LHCN-M2 (cell line): ENCODE measurements at places on chromosomes 11 and 22.

- no peak for DNase-seq
These were observed 16.4 kb upstream of the SLC25A1 start for GRCh38 chr22:19194766-19195536.

DNA sequence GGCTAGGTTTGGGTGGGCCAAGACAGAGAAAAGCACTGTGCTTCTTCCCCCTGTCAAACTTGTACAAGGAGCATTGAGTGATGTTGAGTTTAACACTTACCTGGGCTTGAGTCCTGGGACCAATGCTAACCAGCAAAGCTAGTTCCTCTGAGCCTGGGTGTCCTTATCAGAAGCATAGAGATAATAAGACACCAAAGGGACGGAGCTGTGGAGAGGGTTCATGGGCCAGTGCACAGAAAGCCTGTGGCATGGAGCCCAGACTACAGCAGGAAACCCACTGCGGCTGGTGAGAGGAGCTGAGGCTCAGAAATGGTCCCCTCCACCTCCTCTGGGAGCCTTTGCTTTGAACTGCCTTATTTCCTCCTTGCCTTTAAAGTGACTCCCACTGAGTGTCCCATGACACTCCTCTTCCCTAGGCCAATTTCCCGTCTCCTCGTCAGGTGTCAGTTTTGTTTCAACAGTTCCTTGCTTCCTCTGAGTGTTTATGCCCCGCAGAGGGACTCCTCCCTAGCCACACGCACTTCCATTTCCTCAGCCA, 9.4 kb downstream of the SLCO2B1 start:
- DNase-seq: no peak

GRCh38 chr11:74457356-74457755, 10.0 kb downstream of the KCNE3 start:
- DNase-seq: no peak

DNA sequence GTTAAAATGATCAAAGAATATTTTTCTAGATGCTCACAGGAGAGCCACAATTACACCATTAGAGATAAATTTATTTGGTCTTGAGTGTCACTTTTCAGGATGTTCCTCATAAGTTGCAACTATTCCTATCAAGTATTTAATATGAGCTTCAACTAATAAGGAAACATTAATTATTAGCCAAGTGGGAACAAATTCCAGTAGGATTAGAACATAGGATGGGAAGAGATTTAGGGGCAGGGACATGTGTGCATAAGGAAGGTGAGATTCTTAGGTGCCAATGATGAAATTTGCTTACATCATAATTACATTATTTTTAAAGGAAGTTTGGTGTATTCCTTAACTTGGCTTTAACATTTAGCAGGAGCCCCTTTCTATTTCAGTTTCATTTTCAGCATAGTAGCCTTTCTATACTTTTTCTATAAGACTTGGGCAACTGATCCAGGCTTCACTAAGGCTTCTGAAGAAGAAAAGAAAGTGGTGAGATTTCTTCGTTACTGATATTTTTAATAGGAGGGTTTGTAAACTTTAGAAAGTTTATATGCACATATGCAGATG, 38.8 kb downstream of the CSRP3 start:
- DNase-seq: no peak

DNA sequence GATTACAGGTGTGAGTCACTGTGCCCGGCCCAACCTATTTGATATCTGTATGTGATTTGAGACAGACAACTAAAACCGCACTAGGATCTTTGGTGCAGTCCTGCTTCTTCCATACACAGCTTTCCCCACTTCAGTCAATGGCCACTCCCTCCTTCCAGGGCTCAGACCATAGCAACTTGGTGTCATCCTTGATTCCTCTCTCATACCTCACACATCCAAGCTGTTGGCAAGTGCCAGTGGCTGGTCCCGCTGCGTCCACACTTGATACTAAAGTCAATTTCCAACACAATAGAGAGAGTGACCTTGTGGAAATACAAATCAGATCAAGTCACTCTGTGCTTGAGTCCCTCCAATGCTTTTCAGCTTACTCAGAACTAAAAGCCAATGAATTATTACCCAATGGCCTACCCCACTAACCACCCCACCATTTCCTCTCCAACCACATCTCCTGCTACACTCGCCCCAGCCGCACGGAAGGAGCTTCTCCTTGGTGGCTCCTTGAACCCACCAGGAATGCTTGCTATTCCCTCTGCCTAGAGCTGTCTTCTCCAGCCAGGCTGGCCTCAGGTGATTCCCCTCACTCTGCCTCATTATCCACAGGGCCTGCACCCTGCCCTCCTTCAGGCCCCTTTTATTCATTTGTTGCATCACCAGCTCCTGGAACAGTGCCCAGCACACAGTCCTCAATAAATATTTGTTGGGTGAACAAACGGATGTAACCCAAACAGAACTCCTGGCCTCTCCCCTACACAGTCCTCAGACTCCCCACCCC, 12.9 kb downstream of the ABTB2 start:
- DNase-seq: no peak

DNA sequence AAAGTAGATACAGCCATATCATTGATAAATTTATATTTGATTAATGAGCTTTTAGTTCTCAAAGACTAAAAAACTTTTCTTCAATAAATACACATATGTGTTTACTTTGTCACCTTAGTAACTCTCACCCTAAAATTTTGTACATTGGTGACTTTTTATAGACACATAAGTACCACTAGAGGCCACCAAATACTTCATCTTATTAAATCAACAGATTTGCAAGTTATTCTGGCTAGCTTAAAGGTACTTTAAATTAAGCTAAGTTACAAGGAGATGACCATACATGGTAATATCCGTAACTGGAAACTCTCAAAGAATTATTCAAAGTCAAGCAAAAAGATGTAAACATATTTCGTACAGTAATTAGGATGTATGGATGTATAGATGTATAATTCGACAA, 112.2 kb downstream of the SBF2 start:
- peak; percentile 55 for DNase-seq

DNA sequence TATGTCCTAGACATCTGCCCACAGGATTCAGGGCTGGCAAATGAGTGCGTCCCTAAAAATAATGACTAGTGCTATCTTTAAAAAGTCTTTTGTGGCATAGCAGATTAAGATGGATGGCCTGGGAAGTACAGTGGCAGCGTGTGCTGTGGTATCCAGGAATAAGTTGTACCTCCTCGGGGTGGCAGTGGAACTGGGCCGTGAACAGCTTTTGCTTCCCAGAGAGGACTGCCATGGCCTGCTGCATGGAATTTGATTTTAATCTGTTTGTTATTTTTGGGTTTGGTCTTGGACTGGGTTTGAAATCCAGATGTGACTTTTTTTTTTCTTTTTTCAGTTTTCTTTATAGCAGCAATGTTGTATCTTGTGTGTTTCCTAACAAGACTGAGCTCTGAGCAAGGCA, 71.3 kb upstream of the PARVG start:
- no peak for DNase-seq

- DNase-seq: no peak
These were observed 256.4 kb upstream of the SESN3 start for GRCh38 chr11:95487391-95487790.

- DNase-seq: peak; percentile 97
These were observed 22.8 kb downstream of the ARRB1 start for GRCh38 chr11:75328426-75329277.

GRCh38 chr22:17903564-17904295, 120.6 kb downstream of the MICAL3 start:
- DNase-seq: peak; percentile 93

DNA sequence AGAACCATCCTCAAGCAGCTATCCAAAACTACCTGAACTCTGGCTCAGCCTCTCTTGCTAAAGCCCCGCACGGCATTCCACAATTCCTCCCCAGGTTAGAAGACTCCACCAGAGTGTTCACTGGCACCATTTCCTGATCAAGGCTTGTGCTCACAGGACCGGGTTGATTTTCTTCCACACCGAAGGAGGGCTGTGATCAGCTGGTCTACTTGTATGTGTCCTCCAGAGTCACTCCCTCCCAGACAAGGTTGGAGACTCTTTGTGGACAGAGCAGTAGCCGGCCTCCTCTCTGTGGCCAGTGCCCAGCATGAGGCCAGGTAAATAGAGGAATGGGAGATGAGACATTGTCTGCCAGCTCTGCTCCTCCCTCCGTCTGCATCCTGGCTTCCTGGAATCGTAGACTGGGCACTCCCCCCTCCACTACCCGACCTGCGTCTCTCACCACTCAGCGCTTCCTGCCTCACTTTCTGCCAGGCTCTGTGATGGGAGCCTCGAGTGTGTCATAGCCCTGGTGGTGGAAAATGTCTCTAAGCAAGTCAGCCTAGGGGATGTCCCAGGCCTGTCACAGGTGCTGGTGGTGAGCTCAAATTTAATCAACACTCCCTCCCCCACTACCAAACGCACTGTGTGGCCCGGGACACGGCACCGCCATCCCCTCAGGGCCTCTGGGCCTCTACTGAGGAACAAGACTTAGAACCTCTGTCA, 12.5 kb upstream of the TMPRSS6 start:
- DNase-seq: peak; percentile 8

DNA sequence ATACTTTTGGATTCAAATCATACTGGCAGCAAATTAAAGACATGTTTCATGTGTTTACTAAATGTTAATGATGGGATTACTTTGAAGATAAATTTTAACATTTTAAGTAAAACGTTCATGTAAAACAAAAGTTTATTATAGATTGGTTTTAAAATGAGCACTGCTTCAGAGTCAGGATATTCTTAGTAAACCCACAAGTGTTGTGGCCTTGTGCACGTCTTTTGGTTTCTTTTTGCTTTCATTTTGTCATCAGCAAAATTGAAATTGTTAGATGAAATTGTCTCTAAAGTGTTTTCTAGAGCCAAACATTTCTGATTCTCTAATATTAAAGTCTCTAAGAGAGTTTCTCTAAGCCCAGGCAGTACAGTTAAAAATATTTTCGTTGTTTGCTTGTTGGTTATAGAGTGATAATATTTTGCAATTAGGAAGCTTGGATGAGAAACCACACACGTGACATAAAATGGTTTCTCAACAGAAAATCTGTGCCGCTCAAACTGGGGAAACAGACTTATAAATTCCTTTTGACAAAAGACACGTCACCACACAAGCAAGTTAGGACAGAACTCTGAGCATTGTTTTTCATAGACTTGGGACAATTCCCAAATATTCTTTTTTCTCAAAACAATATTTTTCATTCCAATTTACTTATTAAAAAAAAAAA, 164.4 kb downstream of the TEAD1 start:
- peak; percentile 80 for DNase-seq

GRCh38 chr11:35336726-35337125, 82.6 kb downstream of the SLC1A2 start:
- no peak for DNase-seq

- DNase-seq: no peak
These were observed 120.3 kb downstream of the ETS1 start for GRCh38 chr11:128467041-128467440.

DNA sequence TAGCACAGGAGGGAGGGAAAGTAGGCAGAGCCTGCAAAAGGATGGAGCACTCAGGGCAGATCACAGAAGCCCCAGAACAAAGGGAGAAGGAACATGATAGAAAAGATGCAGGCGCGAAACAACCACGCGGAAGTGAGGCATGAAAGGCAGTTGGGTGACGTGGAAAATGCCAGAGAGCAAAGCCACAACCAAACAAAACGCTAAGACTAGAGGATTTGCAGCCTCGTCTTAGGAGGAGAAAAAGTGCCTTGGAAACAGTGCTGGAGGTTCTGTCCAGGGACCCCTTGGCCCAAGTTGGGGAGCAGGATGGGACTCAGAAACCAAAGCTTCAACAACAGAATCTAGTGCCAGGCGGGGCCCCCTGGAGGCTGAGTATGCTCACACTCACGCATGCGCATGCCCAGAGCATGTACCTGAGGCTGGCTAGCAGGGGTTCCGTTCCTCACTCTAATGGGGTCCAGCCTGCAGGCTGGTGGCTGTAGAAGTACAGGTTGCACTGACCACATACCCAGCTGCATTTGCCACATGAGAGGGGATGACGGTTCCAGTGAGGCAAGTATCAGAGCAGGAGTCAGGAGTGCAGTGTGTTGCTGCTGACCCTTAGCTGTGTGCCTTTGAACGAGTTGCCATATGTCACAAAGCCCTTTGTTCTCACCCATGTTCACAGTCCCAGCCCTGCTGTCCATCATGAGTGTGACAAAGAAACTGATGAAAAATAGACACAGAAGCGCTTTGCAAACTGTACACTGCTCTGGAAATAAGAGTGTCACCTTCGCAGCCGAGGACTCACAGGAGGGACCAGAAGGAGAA, 568.6 kb upstream of the CADM1 start:
- DNase-seq: no peak

- no peak for DNase-seq
These were observed 937 bp upstream of the C1QTNF6 start for GRCh38 chr22:37188901-37189466.

GRCh38 chr11:67270256-67271204, 4.3 kb downstream of the GRK2 start:
- no peak for DNase-seq
